ENCODE measurements at places on chromosomes 5 and 9.
A peak's percentile ranks its signal among the peaks of the same experiment; 100 is the strongest.

DNA sequence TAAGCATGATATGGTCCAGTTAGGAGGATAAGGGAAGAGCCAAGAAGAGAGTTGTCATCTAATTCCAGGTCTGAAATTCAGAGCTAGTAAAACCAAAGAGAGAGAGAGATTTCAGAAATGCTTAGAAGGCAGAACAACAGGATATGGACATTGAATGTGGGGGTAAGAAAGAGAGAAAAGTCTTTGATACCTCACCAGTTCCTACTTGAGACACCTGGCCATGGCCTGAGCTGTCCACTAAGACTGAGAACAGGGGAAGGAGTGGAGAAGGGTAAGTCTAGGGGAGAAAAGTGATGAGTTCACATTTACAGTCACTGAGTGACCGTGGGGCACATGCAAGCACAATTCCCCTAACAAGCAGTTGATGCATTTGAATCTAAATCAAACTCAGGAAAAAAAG lies 35.5 kb downstream of the TIMD4 start:
- no peak for DNase-seq

DNA sequence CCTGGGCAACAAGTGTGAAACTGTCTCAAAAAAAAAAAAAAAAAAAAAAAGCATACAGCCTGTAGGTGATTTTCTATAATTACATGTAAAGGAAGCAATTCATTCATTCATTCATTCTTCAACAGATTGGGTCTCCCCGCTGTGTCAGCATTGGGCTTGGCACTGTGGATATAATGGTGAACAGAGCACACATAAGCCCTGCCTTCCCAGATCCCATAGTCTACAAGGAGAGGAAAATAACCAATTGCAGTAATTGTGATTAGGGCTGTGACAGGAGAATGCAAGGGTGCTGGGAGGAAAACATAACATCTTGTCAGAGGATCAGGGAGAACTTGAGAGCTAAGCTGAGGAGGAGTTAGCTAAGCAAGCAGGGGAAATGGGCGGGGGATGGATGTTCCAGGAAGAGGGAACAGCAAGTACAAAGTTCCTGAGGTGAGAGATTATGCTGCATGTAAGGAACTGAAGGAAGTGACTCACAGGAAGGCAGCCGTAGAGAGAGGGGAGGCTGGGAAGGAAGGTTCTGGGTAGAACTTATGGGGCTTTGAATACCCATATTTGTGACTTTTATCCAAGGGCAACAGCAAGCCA lies 24.0 kb upstream of the KLF9 start:
- no peak for DNase-seq

DNA sequence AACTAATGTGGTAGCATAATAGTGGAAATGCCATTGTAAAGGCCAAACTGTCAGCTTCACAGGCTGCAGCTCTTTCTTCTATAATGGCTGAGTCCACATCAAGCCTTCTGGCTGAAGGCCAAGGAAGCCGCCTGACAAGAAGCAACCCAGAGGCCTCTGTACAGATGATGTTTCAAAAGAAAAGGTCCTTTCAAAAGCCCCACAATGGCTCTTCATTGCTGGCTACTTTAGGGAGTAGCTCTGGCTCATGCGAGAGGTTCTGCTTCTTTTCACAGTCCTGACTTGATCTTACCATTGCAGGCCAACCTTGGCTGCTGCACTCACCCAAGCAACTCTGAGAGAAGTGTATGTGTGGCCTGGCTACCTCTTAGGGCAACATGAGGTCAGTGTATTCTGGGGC lies 54.5 kb upstream of the EQTN start:
- no peak for DNase-seq

GRCh38 chr9:114973216-114973615 lies 42.8 kb upstream of the TNFSF8 start:
- DNase-seq = no peak

DNA sequence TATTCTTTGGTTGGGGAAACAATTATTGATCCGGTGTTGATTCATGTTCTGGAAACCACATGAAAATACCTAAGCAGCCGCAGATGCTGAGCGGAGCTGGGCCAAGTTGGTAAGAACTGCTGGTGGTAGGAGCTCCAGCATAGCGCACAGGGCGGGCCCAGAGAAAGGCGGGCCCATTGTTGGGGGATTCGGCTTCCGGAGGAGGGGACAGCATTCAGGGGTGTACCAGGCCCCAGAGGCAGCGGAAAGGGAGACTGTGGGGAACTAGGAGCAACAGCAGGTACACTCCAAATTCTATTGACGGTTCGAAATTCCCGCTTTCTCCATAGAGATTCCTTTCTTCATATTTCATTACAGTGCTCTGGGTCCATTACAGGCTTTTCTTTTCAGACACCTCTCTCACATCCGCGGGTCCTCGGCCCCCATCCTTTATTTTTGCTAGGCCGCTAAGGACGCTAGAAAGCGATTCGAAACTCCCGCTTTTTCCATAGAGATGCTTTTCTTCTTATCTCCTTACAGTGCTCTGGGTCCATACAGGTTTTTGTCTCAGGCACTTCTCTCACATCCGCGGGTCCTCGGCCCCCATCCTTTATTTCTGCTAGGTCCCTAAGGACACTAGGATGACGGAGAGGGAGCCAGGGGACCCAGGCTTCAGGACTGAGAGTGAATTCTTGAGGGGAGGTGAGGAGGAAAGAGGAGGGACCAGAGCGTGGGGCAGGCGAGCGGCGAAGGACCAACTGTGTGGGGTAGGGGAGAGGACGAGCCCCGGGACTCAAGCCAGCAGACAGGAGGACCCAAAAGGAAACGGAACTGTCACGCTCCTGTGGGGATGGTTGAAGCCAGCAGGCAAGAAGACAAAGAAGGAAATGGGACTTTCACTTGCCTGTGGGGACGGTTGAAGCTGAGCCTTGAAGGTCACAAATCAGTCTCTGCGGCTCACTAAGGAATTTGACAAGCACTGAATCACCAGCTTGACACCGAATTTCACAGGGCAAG lies at the start of gene CCDC152:
CCDC152 (plus strand) TSS at position 213 of the 996 bp plus-strand sequence. CDS start 2,304 bp downstream, outside the sequence.
- peak; percentile 20 for DNase-seq

DNA sequence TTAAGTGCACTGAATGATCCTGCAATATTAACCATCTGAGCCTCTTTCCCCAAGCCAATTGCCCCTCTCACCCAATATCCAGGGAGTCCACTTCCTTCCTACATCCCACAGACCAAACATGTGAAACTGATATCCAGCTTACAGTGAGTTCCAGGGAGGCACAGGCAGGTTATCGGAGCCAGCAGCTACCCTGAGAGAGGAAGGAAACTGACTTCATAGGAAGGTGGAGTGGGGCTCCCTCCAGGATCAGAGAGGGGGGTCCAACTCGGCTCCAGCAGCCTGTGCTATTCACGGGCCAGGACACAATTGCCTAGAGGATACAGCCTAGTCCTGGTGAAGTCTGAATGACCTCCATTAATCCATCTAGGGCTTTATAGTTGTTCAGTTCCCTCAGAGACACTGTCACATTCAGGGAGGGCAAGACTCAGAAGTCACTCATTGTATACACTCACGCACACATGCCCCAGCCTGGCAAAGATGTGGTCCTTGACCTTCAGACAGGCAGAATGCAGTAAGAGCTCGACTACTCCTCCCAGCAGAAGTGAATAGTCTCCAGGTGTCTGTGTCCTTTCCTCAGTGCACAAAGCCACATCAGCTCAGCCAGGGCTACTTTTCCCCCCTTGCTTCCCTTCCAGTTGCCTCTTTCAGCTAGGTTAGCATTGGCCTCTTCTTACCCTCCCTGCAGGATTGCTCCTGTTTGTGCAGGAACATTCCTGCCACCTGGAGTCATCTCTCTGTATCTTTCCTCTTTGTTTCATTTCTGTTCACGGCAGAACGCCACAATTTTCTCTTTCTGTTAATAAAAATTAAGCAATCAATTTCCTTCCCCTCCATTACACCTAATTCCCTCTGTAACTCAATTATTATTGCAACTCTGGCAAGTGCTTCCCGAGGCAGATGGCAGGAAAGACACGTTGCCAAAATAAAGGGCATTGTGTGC lies 501.7 kb downstream of the ARHGEF28 start:
- DNase-seq = no peak

GRCh38 chr5:132267166-132267739 lies 9.8 kb downstream of the PDLIM4 start:
- no peak for DNase-seq

GRCh38 chr9:129495620-129496472 lies 125.1 kb downstream of the C9orf50 start:
- peak; percentile 83 for DNase-seq

DNA sequence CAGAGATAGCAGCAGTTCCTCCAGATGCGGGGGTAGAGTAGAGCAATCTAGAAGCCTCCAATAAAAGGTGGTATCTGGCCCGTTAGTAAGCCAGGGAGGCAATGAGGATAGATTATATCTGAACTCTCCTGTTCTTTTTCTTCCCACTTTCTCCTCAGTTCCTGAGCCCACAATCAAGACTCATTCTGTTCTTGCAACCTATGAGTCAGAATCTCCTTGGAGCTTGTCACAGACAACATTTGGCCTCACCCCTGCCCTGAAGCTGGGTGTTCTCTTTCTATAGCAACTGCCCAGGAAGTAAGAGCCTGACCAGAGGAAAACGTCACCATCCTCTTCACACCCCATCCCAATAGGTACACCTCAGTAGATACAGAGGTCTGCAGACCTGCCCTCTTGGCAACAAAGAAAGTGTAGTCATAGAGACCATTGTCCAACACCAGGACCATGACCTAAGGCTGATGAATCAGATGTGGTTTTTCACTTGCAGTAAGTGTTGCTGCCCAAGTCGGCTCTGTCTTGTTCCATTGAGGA lies 76.3 kb upstream of the PCA3 start:
- no peak for DNase-seq

DNA sequence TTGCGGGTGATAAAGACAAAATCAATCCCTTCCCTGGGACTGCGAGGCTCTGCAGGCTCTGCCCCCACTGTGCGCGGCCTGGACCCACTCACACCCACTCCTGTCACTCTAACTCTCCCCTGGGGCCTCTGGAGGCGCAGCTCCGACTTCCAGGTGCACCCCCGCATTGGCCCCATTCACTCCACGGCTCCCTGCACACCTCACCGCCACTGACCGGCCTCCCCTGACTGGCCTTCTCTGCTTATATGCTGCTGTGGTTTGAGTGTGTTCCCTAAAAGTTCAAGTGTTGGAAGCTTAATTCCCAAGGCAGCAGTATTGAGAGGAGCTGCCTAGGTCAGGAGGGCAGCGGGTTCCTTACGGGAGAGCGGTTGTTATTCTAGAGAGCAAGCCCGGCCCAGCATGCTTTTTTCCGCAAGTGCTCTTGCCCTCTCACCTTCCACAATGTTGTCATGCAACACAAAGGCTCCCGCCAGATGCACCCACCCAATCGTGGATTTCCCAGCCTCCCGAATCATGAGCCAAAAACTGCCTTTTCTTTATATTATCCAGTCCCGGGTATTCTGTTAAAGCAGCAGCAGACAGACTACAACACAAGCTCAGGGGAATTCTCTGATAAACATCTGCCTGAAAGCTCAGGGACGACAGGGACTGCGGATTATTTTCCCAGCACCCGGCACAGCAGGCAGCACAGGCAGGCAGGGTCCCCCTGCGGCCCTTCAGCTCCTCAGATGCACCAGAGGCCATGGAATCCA lies 73.5 kb upstream of the LRRTM2 start:
- DNase-seq = no peak

DNA sequence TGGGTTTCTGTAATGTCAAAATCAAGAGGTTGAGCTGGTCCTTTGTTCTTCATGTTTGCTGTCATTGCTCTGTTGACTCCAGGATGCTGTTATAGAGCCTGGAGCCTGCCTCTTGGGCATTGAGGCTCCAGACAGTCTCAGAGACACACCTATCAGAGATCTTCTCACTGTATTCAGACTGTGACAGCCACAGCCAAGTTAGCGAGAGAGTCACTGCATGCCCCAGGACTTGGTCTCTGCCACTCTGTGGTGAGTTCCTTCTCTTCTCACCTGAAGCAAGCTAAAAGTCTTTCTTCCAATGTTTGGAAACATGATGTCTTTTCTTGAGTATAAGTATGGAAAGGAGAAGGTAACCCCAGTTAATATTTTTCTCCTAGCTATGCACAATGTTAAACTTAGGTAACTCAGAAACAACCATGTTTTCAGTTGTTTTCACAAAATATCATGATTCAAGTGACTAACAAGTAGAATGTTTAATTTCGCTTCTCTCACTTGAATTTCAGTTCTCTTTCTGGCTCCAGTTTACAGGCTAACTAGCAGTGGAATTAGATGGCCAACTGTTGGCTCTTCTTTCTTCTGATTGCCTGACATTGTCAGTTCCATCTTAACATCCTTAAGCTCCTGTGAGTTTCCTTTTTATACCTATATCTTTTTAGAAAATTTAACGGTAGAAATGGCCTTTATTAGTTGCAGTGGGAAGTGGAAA lies 20.6 kb upstream of the ZFYVE16 start:
- no peak for DNase-seq

- no peak for DNase-seq
These were observed 46.8 kb upstream of the ELL2 start for GRCh38 chr5:96008487-96008886.

DNA sequence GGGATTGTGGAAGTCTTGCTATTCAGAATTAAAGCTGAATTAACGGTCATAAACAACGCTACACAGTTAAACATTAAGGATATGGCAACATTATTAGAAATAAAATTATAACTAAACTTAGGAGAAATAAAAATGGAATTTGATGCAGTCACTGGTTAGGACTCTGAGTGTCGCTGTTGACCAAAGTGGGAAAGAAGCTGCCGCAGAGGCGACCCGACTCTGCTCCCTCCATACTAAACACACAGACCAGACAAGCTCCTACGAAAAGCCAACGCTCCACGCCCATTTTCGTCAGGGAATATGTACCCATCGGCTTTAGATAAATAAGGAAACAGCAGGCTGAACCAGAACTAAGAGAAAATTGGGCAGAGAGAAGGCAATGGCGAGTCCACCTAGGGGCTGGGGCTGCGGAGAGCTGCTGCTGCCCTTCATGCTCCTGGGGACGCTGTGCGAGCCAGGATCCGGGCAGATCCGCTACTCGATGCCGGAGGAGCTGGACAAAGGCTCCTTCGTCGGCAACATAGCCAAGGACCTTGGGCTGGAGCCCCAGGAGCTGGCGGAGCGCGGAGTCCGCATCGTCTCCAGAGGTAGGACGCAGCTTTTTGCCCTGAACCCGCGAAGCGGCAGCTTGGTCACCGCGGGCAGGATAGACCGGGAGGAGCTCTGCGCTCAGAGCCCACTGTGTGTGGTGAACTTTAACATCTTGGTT lies at the start of gene PCDHGA5:
PCDHGA5 (plus strand) TSS at position 211 of the 709 bp plus-strand sequence; CDS start at position 380, 169 bp downstream.
- DNase-seq = no peak

All from stimulated activated CD4-positive, alpha-beta T cell treated with anti-CD3 and anti-CD28 coated beads, TNF-alpha, amount 100 ng/mL, for 4 hours (primary cell).